ENCODE measurements at places on chromosomes 16 and 17.

DNA sequence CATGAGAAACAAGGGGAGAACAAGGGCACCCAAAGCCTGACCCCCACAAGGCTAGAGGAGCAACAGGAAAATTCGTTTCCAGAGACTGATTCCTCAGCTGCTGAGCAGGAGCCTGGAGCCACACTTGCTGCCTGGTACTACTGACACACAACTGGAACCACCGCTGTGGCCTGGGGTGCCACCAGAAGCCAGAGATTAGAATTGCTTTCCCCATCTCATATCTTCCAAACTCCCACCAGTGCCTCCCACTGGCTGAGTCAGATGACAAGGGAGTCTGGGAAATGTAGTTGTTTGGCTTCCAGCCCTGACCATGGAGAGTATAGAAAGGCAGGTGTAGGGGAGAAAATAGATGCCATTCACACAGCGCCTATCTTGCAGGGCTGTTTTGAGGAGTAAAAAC, 4.1 kb upstream of the TMEM11 start:
- DNase-seq, result no peak

GRCh38 chr16:13770436-13770835, 149.5 kb upstream of the ERCC4 start:
- no peak for DNase-seq

DNA sequence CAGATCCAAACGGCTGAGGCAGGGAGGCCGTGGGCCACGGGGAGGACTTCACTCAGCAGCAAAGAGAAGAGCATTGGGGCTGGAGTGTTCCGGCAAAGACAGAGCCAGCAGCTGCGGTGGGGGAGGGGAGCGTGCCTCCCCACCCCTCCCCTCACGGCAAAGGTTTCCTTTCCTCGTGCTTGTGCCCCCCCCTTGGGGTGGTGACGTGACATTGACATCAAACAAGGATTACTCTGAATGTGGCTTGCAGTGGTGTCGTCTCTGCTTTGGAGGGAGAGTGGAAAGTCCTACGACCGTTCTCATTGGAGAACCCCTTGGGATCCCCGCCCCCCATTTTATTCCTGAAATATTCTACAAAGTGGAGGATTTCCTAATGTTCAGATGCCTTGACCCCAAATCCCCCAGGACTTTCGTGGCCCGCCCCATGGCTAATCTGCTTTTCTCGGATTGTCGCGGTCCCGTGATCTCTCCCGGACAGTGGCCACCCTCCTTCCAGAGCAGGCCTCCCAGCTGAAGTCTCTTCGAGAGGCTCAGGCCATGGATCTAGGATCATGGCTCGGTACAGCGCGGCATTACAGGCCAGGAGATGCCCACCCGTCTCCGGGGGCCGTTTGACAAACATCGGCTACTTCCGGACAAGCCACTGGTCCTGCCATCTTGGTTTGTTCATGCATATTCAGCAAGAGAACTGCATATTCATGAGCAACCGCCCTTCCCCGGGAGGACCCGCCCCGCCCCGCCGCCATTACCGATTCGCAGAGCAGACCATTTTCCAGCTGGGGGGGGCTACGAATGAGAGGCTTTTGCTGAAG, 705 bp upstream of the POLR2A start:
- DNase-seq, result peak; percentile 97

DNA sequence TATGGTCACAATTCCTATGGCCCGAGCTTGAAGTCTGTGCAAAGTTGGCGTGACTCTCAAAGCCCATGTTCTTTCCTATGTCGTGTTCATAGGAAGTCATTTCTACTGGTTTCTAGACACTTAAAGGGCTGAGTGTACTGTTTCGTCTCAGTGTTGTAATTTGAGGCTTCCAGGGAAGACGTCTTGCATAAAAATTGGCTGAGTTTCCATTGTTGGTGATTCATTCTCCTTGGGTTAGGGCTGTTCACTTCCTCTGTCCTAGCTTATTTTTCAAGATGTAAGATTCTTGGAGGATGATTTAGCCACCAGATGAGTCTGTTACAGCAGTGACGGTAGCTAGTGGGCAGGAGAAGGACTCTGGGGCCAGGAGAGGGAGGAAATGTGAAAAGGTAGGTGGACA, 43.1 kb downstream of the PIK3R5 start:
- DNase-seq, result no peak

- DNase-seq, result no peak
Observed at GRCh38 chr17:28524476-28525424, 18.6 kb downstream of the FOXN1 start.

- DNase-seq, result peak; percentile 74
Observed at GRCh38 chr17:80937462-80938381, 53.9 kb upstream of the CHMP6 start.

DNA sequence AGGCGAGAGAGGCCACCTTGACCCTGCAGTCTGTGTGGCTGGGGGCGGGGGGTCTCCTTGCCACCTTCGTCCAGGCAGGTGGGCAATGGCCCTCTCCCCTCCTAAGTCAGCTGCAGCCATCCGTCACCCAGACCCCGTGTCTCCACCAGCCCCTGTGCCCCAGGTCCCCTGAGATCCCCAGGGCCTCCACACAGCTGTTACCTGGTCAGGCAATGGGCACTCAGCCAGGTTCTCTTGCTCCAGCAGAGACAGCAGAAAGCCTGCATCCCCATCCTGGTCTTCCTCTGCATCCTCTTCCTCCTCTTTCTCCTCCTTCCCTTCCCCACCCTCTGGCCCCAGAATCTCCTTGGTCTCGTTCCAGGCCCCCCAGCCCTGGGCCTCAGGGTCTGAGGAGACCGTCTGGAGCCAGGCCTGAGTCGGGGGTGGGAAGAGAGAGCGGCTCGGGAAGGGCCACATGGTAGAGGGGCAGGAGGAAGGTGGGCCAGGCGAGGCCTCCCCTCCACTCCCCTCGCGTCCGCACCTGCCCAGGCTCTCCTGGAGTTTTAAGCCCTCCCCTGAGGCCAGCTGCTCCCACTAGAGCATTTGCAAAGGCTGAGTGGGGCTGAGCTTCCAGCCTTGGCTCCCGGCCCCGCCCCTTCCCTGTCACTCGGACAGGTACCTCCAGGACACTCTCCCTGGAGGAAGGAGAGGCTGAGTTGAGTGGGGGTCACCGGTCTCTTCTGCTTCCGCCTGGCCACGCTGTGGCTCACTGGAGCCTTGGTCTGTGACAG, at the start of gene PABPN1L:
Gene PABPN1L (minus strand): TSS at position 510 of the 770 bp plus-strand sequence. CDS start 54 bp downstream, at position 456.
- no peak for DNase-seq

DNA sequence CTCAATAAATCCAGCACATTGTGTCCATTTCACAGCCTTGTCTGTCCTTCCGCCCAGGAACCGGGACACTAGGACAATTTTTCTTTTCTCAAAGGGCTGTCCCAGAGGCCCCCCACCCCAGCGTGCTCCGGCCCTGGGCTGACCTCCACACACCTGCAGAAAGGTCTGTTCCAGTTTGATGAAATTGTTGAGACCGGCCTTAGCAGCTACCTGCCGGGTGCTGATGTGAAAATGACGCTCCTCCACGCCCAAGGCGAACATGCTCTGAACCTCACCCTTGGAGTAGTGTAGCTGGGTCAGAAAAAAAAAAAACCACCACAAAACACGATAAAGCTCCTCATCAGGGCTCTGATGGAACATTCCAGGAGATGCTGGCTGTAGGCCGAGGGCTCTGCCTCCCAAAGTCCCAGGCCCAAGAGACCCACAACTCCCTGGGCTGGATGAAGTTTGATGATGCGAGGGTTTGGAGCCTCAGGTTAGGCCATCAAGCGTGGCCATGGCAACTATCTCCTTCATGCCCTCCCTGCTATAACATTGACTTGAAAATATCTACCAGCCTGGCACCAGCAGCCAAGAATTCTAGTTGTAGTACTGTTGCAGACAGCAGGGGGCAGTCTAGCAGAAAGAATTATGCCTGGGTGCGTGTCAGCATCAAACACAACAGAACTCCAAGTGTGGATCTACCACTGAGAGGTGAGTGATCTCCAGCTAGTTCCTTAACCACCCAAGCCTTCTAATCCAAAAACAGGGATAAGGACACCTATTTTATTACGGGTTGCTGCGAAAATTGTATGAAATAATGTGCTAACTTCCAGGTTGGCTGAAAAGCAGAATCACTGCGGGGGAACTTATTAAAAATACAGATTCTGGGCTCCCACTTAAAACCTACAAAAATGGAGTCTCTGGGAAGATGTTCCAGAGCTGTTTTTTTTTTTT, 62.1 kb downstream of the RMI2 start:
- peak; percentile 67 for DNase-seq

DNA sequence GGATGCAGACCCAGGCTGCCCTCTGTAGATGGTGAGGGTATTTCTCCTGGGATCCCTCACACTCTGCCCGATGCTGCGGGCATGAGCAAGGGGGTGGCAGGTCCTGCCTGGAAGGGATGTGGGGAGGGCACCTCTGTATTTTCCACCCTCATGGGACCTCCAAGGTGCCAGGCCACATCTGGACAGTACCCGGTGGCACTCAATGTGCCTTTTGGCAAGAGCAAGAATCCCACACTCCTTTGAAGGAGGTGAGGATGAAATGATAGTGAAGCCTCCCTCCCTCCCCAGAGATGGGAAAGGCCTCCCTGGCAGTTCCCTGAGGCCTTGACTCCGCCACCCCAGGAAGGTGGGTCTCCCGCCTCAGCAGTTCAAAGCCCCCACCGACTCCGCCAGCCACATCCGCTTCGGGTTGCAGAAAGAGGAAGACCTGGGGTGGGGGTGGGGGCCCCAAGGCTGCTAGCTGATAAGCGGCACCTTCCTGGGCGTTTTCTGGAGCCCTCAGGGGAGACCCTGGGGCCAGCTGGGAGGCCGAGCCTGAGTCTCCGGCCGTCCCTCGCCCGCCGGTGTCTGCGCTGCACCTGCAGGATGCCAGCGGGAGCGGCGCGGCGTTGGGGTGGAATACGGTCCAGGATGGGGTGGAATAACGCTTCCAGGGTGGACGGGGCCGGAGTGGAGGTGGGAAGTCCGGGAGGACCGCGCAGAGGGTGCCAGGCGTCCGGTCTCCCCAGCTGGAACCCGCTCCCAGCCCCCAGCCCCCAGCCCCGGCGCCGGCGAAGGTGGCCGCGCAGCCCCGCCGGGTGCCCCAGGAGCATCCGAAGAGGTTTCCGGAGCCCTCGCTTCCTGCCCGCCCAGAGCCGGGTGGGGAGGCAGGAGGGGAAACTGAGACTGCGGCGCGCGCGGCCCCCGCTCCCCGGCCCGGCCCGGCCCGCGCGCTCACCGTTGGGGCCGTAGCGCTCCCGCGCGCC, 718 bp downstream of the ATP2A3 start:
- no peak for DNase-seq

- DNase-seq, result peak; percentile 91
Observed at GRCh38 chr16:85234310-85235204, 122.3 kb upstream of the CIBAR2 start.

DNA sequence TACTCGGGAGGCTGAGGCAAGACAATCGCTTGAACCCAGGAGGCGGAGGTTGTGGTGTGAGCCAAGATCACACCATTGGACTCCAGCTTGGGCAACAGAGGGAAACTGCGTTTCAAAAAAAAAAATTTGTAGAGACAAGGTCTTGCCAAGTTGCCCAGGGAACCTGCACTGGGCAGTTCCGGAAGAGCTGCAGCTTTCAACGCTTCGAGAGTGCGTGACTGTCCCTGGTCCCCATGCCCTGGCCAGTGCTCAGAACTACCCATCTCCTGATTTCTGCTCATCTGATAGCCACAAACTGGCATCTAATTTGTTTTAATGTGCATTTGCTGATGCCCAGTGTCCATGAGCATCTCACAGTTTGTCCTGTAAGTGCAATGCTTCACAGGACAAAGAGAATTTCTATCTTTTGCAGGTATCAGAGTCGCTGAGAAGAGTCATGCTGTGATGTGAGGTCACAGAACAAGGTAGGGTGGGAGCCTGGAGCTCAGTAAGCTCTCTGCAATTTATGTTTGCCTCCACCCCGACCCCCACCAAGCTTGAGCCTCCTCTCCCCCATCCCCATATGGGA, 3.9 kb downstream of the ACTG1 start:
- DNase-seq, result peak; percentile 16

- no peak for DNase-seq
Observed at GRCh38 chr17:78127239-78127887, 1.2 kb downstream of the TMC6 start.

DNA sequence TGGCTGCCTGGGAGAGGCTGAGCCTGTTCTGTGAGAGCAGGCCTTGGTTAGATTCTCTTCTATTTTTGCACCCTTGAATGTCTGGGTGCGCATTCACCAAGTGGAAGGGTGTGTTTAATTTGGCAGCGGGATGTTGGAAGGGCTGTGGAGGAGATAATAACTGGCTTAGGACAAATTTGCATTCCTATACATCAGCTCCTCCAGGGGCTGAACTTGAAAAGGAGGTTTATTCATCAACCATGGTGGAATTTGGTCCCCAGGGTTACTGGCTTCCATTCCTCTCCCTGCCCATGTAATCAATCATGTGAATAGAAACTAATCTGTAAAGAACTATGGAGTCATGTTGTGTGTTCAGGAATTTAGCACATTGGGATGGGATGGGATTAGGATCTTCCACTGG, 100.2 kb upstream of the FOXF1 start:
- DNase-seq, result no peak

- no peak for DNase-seq
Observed at GRCh38 chr16:85193115-85193493, 80.8 kb upstream of the CIBAR2 start.

DNA sequence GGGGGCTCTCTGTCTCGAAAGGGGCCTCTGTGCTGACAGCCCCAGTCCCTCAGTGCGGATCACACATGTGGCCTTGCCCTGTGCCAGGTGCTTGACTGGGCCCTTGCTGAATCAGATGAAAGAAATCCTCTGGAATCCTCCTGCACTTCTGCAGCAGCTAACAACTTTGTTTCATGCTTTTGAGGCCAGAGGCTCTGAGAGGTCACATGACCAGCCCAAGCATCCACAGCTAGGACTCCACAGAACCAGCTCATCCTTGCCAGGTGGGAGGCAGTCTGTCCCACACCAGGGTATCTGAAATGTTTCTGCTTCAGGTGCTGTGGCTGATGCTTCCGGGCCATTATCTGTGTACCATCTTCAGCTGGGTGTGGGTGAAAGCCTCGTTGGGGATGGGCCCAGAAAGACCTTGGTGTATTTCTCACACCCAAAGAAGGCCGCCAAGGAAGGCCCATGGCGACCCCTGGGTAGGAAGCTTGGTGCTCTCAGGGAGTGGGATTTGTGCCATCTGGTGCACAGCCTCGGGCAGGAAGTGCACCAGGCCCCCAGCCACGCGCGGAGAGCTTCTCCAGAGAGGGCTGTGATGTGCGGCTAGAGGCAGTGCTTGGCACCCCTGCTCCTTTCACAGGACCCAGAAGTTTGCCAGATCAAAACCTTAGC, 143.8 kb downstream of the CLEC16A start:
- no peak for DNase-seq

DNA sequence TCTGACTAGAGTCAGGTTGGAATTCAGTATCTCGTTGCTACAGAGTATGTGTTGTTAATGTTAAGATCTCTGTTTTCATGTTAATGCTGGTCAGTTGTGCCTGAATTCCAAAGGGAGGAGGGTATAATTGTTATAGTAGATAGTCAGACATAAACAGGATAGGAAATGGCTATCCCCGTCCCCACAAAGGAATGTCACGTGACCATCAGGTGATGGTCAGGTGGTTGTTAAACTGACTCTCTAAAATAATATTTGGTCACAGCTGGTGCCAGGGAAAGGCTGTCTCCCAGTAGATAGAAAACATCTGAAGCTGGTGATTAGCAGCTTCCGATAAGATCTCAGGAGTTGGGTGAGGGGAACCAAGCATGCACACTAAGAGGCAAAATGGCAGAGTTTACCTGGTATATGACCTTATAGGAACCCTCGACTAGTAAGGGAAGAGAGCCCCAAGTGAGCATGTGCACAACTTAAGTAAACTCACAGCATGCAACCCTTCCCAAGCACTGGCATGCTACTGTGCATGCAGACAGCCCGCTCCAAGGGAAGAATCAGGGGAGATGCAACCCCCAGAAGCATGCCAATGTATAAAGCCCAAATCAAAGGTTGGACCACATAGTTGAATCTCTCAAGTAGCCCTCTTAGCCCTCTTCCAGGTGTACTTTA, 27.4 kb upstream of the SLC6A2 start:
- no peak for DNase-seq

All from right hindlimb (tissue), 1 donor.